ENCODE measurements at places on chromosomes 6 and 20.

DNA sequence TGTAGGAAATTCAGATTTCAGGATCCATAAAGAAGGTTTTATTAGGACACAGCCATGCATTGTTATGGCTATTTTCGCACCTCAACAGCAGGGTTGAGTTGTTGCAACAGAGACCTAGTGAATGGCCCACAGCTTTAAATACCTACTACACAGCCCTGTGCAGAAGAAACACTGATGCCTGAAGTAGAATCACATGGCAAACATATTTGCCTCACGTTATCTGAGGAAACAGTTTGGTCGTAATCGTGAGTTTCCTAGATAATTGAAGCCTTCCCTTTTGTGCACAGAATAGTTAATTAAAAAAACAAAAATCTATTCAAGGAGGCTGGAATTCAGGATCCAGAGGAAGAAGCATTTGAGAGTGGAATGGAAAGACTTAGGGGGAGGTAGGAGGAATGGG lies 55.1 kb downstream of the GCNT2 start:
- no peak for DNase-seq

GRCh38 chr6:42045538-42046460 lies 4.5 kb upstream of the TAF8 start:
- peak; percentile 70 for DNase-seq

DNA sequence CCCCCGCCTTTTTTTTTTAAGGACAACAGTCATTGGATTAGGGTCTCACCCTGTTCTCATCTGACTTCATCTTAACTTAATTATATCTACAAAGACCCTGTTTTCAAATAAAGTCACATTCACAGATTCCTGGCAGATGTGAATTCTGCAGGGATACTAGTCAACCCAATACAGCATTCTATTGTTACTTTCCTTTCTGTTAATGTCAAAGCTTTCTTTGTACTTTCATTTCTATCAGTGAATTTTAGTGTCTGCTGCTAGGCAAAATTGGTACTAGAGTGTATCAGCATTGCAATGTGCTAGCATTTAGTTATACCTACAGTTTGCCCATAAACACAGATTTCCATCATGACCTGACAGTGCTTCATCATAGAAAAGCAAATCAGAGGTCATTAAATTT lies 281.9 kb downstream of the CDKAL1 start:
- no peak for DNase-seq

GRCh38 chr20:25197183-25197869 lies 1.8 kb downstream of the ENTPD6 start:
- no peak for DNase-seq

DNA sequence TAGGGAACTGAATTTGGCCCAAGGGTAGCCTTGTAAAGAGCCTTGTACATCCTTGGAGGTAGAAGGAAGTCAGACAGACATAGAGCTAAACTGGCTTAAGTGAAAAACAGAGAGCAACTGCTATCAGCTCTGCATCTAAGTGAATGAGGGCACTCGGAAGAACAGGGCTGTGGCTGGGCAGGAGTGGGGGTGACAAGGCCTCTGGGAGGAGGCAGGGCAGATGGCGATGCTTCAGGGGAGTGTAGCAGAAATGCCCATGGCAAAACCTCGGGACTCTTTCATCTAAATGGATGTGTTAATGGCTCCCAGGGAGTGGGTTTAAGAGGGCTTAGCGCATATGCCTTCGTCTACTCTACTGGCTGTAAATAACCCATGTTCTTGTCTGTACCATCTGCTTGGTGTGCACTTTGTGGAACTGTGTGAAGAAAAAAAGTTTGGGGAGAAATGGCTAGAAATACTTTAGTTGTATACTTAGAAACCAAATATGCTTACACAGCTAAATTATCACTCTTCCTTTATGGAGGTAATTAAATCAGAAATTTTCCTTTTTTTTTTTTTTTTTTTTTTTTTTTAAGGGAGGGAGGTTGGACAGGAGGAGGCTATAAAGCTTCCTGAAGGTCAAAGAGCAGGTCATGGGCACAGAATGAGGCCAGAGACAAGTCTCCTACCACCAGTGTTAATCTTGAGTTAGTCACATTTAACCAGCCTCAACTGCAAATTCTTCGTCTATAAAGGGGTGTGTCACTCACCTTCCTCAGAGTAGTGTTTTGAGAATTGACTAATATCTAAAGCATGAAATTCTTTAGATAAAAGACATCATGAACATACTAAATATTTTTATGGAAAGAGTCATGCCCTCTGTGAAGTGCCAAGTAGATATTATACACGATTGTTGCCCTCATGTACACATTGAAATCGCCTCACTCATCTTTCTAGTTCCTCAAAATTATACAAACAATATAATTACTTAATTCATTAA lies 60.9 kb downstream of the FYN start:
- no peak for DNase-seq

- no peak for DNase-seq
Measured at GRCh38 chr6:44202972-44203750, 13.6 kb upstream of the MYMX start.

- DNase-seq, result no peak
Measured at GRCh38 chr6:68008445-68008844, 626.6 kb upstream of the ADGRB3 start.

DNA sequence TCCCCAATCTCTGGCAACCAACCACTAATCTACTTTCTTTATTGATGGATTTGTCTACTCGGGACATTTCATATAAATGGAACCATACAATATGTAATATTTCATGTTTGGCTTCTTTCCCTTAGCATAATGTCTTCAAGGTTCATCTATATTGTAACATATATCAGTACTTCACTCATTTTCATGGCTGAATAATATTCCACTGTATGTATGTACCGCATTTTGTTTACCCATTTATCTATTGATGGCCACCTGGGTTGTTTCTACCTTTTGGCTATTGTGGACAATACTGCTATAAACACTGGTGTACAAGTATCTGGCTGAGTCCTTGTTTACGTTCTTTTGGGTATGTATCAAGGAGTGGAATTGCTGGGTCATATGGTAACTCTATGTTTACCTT lies 48.4 kb downstream of the PANK2 start:
- DNase-seq, result no peak

GRCh38 chr6:103167345-103168071 lies 1692.2 kb downstream of the HACE1 start:
- no peak for DNase-seq

- no peak for DNase-seq
Measured at GRCh38 chr6:7224731-7225130, 88.3 kb downstream of the SSR1 start.

DNA sequence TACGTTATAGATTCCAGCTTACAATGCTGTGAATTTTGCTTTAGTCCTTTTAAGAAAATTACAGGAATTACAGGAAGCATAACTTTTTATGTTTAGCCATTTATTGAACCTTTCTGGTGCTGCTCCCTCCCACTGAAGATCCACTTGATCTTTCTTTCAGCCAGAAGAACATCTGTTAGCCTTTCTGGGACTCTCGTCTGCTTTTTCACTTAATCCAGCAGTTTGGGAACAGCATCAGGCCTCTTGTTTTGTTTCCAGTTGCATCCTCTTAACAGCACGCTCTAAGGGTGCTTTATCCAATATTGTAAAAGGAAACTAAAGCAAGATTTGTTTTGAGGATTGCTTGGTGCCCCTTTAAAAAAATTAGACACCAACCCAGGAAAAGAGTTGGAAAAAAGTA lies 10.3 kb upstream of the CYP24A1 start:
- DNase-seq, result no peak

DNA sequence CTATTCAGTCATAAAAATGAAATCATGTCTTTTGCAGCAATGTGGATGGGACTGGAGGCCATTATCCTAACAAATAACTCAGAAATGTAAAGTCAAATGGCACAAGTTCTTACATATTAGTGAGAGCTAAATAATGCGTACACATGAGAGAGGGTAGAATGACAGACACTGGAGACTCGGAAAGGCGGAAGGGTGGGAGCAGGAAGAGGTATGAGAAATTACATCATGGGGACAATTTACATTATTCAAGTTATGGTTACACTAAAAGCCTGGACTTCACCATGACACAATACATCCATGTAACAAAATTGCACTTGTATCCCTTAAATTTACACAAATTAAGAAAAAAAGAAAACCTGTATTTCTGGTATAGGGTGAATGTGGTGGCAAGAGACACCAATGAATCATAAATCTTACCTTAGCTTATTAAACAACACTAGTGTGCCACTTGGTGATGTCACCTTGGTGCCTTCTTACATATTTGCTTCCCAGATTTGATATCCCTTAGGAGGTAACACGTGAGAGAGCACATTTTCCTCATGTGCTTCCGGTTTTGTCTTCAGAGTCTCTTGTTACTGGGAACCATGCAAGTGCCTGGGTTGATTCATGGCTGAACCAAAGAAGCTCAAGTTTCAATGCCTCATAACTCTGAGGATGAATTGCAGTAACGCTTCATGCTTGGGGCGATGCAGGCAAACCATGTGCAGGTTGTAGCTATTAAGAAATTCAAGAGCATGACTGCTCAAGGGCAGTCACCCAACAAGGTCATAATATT lies 84.6 kb downstream of the DCDC2 start:
- DNase-seq, result no peak

DNA sequence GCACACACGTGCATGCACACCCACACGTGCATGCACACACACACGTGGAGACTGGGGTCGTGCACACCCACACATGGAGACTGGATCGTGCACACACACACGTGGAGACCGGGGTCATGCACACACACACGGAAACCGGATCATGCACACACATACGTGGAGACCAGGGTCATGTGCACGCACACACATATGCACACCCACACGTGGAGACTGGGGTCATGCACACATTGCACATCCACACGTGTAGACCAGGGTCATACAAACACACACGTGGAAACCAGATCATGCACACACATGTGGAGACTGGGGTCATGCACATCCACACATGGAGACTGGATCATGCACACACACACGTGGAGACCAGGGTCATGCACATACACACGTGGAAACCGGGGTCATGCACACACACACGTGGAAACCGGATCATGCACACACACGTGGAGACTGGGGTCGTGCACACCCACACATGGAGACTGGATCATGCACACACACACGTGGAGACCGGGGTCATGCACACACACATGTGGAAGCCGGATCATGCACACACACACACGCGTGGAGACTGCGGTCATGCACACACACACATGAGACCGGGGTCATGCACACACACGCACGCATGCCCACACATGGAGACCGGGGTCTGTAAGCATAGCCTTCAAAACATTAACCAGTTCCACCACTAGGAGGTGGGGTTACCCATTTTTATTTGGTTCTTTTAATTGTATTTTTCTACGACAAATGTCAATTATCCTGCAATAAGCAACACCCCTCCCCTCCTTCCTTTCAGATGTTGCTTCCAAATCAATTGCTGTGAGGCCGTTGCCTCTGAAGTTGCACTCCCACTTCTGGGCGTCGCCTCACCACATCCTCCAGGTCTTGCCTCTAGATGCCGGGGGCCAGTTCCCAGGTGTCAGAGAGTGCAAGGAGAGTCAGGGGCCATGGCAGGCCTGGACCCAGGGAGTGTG lies 95.8 kb downstream of the TMEM242 start:
- no peak for DNase-seq

DNA sequence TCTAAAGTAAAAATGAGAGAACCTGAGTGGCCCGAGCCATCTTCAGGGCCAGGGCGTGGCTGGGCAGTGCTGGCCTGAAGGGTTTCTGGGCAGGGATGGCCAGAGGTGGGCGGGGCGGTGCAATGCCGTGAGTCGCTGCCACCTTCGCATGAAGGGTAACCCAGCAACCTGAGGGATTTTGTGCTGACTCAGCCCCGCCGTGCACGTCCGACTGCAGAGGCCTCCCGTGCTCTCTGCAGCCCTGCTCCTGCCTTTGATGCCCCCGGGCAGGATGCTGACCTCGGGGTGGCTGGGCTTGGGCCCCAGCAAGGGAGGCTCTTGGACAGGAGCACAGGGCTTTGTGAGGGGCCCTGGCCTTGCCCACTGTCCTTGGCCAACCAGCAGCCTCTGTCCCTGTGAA lies 81.7 kb upstream of the GATA5 start:
- no peak for DNase-seq

GRCh38 chr6:5446362-5447075 lies 185.2 kb downstream of the FARS2 start:
- DNase-seq, result no peak

GRCh38 chr6:33979750-33980149 lies 166.1 kb downstream of the GRM4 start:
- no peak for DNase-seq

GRCh38 chr6:170438402-170438753 lies 114.7 kb downstream of the PSMB1 start:
- DNase-seq, result no peak

DNA sequence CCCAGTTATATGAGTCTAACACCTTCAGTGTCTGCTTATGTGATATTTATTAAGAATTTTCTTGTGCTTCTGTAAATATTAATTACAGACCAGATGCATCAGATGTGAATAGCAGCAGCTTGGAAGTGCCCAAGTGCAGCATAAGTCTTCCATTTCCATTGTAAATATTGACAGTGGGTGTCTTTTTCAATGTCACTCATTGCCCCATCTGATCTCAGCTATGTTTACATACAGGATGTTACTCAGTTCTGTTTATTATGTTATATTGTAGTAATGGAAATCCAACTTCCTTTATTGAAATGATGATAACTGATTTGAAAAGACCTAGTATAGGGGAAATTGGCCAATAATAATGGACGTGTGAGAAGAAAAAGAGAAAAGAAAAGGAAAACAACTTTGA lies 296.7 kb downstream of the SAMD5 start:
- DNase-seq, result no peak

DNA sequence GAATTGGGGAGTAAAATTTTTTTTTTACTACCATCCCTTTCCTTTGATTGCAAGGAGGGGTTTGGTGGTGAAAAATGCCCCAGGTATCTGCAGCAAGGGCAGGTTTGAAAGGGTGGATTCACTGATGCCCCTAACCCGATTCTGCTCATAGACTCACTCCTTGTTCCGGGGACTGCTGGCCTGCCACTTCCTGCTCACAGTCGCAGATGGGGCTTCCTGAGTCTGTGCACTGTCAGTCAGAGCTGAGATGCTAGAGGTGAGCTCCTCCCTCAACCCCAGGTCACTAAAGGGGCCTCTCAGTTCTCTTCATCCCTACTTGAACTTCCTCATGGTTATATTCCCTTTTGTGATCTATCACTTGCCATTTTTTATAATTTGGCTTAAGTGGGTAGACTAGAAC lies 357.9 kb downstream of the FARS2 start:
- DNase-seq, result no peak

DNA sequence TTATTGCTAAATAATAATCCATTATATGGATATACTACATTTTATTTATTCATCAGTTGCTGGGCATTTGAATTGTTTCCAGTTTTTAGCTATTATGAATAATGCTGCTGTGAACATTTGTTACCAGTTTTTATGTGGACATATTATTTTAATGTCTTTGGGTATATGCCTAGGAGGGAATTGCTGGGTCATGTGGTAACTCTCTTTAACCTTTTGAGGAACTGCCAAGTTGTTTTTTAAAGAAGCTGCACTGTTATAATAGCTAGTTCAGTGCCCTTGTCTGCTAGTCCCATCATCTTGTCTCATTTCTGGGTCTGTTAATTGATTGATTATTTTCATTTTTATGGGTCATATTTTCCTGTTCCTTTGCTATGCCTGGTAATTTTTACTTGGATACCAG lies 56.3 kb downstream of the FOXO3 start:
- DNase-seq, result no peak

- peak; percentile 42 for DNase-seq
Measured at GRCh38 chr20:44056010-44056698, 130.8 kb downstream of the JPH2 start.

- no peak for DNase-seq
Measured at GRCh38 chr20:13755809-13756208, 28.9 kb downstream of the ESF1 start.

Measured in activated T-cell treated with anti-CD3 and anti-CD28 coated beads for 4 hours (primary cell).